ENCODE measurements at places on chromosomes 1 and 21.
A peak's percentile ranks its signal among the peaks of the same experiment; 100 is the strongest.

GRCh38 chr1:33375316-33375715 is 54.4 kb upstream of the A3GALT2 start:
- DNase-seq = no peak

GRCh38 chr1:103024051-103024450 is 84.3 kb downstream of the COL11A1 start:
- DNase-seq = no peak

DNA sequence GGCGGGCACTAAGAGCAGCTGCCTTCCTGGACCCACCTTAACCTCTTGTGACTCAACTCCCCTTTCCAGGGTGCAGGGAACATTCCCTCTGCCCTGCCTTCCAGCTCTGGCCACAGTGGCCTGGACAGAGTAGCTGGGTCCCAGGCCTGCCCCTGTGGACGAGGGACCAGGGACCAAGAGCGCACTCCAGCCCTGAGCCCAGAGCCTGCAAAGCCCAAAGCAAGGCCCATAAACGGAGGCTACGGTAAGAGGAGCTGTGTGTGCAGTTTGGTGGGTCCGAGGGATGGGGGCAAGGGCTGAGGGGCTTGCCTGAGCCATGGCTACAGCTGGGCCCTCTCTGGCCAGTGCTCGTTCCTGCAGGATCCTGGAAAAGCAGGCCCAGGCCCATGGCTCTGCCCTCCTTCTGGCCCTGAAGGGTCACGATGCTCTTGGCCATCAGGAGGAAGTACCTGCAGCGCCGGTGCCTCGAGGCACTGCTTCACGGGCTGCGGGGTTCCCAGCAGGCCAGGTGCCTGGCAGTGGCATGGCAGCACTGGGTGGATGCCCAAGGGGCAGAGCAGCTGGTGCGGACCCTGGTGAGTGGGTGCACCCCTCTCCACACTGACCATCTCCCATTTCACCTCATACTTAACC is 17.8 kb downstream of the MTHFR start:
- DNase-seq = no peak

DNA sequence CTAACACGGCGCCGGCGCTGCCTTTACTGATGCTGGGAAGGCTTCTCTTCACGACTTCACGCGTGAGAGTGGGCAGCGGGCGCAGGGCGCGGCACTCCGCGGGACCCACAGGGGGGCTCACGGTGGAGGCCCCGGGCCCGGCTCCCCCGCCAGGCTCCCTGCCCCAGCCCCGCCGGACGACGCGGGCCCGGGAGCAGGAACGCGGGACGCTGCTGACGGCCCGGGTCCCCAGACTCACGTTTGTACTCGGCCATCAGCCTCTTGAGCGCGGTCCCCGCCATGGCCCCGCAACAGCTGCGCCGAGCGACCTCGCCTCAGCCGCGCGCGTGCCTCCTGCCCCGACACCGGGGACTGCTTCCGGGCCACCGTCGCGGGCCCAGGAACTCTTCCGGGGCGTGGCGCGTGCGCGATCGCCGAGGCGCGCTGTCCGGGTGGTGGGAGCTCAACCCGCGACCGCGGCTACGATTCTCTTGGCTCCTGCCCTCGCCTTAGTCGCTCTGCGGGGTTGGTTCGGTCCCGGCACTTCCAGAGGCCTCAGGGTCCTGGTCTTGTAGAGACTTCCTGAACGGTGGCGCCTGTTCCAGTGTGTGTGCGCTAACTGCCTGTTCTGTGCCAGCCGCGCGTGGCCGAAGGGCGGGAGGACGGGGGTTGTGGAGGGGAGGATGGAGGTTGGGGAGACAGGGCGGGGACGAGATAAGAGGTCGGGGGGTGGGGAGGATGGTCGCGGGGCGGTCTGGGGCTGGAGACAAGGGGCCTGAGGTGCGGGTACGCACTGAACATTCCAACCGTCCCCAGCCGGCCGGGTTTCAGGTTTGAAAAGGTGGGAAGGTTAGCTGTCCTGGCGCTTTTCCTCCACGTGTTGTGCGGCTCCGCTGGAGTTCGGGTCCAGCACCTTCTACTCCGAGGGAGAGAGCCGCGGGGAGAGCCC is at the start of gene UBE2G2:
Gene UBE2G2 (minus strand): TSS at position 353 of the 928 bp plus-strand sequence. CDS start 72 bp downstream, at position 281.
- DNase-seq = peak; percentile 74

DNA sequence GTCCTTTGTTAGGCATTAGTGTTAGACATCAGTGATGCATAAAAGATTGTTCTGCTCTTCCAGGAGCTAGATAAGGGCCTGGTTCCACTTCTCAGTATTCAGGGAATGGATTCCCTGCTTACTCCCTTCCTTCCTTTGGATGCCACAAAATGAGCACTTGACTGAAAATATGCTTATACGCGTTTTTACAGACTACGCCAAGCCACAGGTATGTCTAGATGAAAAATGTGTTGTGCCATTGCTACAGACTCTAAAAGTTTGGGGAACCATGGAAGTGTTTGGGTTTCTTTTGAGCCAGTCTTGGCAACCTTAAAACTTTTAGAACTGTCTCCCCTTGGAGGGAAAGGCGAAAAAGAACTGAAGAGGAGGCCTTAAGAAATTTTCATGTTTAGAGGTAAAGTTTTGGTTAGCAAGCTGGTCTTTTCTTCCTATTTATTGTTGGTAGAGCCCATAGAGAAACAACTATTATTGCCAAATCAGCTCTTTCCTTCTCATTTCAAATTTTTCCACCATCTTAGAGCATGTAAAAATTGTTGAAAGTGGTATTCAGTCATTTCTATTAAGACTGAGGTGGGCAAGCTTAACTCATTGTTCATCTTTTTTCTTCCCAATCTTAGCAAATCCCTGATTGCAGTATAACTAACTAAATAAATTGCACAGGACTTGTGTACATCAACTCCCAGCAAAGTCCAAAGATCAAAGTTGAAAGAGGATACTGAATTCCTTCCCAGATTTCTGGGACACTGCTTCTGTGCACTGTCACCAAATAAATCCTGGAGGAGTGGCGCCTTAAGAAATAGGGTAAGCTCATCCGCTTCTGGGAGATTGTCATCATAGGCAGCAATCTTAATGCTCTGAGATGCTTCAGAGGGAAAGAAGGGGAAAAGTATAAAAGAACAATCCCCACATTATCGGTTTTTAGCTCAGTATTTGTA is 18.9 kb downstream of the FGGY start:
- no peak for DNase-seq

GRCh38 chr1:215863796-215864195 is 296.7 kb downstream of the KCTD3 start:
- DNase-seq = no peak

- DNase-seq = no peak
Observed at GRCh38 chr1:15731735-15732685, 4.0 kb upstream of the SLC25A34 start.

GRCh38 chr1:182723200-182723599 is 38.8 kb upstream of the RGS8 start:
- no peak for DNase-seq

GRCh38 chr1:11790880-11791715 is 14.7 kb downstream of the MTHFR start:
- no peak for DNase-seq

- no peak for DNase-seq
Observed at GRCh38 chr1:18535391-18536210, 54.9 kb downstream of the KLHDC7A start.

DNA sequence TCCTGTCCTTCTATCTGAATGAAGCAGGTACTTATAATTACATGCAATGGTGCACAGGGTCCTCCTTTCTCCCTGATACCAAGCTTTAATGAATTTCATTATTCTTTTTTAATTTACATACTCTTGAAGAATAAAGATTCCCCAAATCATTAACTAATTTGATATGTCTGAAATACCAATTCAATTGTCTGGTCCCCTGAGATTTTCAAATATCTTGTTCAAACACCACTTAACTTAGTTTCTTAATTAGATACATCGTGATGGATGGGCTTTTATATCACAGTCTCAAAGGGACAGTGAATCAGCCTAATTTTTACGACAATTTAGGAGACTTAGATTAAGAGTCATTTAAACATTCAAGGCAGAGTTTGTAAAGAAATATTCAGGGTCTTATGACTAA is 1054.6 kb downstream of the PLA2G4A start:
- no peak for DNase-seq

DNA sequence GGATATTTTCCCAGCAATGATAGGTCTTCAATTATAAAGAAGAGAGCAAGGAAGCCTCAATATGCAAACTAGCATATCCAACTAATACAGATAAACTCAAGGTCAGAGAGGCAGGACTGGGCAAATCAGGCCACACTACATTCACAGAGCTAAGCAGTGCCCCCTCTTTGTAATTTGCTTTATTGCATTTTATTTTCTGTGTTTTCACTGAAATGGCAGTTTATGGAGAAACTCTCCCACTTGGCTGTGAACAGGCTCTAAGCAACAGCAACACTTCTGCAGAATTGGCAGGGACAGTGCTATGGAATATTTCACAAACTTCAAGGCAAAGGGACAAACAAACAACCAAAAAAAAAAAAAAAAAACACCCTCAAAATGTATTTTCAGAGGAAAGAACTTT is 93.4 kb upstream of the SOD1 start:
- DNase-seq = no peak

DNA sequence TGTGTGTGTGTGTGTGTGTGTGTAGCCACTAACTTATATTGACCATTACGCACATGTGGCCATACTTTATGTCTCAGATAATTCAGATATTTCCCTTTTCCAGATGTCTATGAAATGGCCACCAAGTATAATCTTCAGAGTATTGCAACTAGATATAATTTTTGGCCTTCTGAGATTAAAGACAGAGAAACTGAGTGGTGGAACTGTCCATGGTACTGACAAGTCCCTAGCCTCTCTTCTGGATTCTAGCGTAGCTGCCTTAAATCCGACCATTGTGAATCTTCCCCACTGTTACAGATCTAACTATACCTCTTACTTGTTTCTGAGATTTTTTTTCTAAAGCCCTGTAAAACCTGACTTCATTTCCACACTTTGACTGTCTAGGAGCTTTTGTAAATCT is 100.0 kb upstream of the SERTAD4 start:
- no peak for DNase-seq
